ENCODE measurements at places on chromosomes 3 and 15.
A peak's percentile ranks its signal among the peaks of the same experiment; 100 is the strongest.

GRCh38 chr3:98109807-98110549 lies 20.5 kb upstream of the OR5H1 start:
- no peak for DNase-seq

GRCh38 chr3:69499422-69499821 lies 113.5 kb upstream of the FRMD4B start:
- no peak for DNase-seq

GRCh38 chr3:159886050-159886449 lies 102.6 kb upstream of the IL12A start:
- no peak for DNase-seq

DNA sequence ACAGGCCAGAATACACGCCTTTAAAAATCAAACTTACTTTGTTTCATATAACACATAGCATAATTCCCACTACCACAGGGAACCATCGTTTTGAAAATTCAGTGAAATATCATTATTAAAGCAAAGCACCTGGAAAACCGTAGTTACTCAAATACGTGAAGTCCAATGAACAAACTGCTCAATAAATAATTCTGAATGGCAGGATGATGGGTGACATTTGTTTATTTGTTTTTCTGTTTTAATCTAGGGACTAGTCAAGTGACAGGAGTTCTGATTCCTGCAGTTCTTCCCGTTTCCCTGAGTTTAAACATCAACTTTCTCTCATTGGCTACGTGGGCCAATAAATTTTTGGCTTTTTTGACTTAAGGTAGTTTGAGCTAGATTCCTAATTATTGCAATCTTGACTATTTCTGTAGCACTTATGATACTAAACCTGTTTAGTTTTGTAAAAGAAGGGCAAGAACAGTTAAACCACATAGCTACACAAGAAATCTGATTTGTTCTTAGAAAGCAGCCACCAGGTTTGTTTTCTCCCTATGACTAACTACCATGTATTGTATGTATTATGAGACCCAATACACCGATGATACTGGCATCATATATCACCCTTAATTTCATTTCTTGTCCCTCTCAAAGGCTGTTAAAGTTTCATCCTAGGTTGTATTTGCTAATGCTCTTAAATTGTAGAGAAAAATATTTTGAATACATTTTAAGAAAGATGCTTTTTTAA lies 411.2 kb downstream of the SHQ1 start:
- DNase-seq: no peak

DNA sequence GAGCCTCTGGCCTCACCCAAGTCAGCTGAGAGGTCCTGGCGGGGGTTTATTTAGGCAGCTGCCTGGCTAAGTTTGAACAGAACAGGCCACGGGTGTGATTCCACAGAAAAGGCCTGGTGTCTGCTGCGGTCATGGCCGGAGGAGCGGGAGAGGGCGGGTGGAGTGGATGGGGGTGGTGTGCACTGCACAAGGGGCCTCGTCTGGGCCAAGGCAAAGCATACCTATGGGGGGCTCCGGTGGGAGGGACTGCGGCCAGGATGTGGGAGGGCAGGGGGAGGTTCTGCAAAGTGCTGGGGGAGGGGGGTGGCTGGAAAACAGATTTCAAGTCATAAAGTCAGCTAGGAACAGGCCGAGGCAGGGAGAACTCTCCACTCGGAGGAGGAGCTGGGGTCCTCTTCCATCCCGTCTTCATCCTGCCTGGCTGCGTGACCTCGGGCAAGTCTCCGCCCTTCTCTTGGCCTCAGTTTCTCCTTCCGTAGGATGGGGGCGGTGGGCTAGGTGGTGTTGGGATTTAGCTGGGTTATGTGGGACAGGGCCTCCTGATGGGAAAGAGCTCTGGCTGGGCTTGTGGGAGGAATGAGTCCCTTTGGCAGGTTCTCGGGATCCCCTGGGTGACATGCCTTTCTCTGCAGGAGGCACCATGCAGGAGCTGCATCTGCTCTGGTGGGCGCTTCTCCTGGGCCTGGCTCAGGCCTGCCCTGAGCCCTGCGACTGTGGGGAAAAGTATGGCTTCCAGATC lies 878 bp downstream of the ISLR start:
- no peak for DNase-seq

GRCh38 chr3:173711619-173712018 lies 314.1 kb downstream of the NLGN1 start:
- no peak for DNase-seq

- no peak for DNase-seq
Observed at GRCh38 chr15:69244798-69245197, 53.9 kb upstream of the PAQR5 start.

DNA sequence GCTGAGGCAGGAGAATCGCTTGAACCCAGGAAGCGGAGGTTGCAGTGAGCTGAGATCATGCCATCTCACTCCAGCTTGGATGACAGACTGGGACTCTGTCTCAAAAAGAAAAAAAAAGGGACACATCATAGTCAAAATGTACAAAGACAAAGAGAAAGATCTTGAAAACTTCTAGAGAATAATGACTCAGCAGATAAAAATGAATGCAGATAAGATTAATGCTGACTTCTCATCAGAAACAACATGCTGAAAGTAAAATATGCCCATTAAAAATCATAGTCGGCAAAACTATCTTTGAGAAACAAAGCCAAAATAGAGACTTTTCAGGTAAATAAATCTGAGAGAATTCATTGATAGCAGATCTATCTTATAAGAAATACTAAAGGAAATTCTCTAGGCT lies 271.1 kb upstream of the GPR149 start:
- no peak for DNase-seq

- no peak for DNase-seq
Observed at GRCh38 chr3:15318661-15319060, 13.7 kb downstream of the SH3BP5 start.

- no peak for DNase-seq
Observed at GRCh38 chr15:50248994-50249582, 16.4 kb downstream of the HDC start.

- DNase-seq: no peak
Observed at GRCh38 chr3:111846717-111847116, 12.3 kb upstream of the PHLDB2 start.

DNA sequence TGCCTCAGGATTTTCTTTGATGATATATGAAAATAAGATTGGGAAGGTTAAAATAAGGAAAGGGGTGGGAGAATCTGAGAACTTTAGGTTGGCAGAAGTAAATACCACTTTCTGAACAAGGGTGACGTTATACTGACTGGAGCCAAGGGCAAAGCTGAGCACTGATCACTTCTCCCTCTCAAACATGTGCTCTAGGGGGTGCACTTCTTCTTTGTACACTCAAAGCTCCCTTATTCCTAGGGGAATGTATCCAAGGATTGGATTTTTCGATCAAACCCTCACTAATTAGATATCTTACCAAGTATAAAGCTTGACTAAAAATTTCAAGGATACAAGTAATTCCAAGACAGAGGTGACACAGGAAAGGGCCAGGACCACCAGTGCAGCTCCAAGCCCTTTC lies 243.9 kb upstream of the UMPS start:
- DNase-seq: no peak

GRCh38 chr15:52060501-52060900 lies 41.5 kb downstream of the MAPK6 start:
- no peak for DNase-seq

DNA sequence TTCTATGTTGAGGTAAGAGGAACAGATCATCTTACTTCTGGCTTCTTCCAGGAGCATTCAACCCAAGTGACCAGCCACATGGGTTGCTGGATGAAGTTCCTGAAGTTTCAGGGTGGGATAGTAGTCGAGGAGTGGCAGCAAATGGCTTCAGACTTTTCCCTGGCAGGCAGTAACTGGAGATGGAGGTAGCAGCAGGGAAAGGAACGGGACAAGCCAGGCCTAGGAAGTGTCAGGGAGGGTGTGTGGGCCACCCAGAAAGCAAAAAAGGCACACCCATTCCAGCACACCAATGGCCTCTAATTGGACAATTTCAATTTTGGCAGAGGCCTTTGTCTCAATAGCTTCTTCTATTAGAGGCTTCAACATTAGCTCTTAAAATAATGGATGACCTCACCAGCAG lies 498.6 kb upstream of the ATP11B start:
- no peak for DNase-seq

DNA sequence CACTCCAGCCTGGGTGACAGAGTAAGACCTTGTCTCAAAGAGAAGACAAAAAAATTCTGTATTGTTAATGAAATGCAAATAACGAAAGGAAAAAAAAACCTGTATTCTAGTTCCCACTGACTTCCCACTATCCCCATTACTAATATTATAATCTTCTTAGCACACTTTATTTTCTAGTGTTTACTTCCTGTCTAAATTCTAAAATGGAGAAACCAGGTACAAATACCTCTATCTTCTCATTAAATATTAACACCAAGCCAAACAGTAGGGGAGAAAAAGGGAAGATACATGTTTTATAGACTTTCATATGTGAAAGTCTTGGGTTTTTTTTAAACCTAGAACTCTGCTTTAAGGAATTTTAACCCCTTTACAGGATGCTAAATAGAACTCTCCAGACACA lies 55.3 kb upstream of the PLXND1 start:
- DNase-seq: no peak

DNA sequence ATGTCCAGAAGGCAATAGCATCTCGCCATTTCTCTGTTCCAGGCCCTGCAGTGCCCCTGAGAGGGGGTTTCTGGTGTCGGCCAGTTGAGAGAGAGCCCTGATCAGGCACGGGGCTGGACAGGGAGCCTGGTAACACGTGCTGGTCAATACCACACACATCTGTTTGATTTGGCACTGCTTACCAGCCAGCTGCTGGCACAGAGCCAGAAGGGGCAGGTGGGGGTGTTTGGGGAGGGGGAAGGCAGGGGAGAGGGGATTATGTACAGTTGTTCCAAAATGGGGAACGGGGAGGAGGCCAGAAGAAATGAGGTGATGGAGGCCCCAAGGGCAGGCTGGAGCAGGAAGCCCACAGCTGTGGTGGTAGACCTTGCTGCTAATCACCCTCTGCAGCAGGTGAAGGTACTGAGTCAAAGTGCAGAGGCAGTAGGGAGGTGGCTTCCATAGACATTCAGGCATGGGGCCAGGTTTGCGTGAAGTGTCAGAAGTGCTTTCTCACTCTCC lies 153.5 kb upstream of the LPP start:
- DNase-seq: no peak

GRCh38 chr3:197784019-197784585 lies 7.0 kb upstream of the LRCH3 start:
- no peak for DNase-seq

DNA sequence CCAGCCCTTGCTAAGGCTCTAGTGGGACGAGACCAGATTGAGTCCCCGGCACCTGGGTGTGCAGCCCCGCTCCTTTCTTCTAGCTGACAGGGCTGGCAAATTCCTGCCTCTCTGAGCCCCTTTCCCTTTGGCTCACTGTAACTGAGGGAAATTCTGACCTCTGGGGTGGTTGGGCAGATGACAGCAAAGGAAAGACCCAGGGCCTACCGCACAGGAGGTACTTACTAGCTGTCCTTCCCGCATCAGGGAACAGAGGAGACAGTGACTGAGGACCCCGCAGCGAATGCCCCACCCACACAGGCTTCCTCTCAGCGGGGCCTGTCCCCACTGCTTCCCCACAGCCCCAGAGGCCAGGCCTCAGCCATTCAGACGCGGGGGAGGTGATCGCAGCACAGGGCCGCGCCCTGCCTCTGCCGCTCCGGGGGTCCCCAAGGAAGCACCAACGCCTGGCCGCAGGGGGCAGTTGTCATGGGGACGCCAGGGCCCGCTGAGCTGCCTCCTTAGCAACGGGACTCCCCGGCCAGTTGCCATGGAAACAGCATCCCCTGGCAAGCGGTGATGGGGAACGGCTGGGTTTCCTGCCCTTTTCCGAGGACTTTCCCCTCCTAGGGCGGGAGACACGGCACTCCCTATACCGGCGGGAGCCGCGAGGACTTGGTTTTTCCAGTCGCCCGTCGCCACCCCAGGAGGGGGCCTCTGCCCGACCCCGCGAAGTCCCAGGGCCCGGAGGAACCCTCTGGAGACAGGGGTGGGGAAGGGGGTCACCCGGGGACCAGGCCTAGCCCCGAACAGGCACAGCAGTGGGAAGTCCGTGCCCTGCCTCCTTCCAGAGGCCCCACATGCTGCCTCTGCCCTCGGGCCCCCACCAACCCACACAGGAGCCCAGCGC lies 50.1 kb downstream of the HCN4 start:
- peak; percentile 46 for DNase-seq

DNA sequence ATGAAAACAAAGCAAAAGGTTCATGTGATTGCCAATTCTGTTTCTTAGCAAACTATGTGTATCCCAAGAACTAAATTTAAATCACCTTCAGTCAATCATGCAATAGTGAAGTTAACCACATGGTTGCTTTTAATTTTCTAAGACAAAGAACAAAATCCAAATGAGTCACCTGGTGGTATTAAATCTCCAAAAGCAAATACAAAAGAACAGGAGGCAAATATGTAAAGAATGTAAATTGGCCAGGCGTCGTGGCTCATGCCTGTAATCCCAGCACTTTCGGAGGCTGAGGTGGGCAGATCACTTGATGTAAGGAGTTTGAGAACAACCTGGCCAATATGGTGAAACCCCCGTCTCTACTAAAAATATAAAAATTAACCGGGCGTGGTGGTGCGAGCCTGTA lies 54.2 kb upstream of the PIK3R4 start:
- no peak for DNase-seq

DNA sequence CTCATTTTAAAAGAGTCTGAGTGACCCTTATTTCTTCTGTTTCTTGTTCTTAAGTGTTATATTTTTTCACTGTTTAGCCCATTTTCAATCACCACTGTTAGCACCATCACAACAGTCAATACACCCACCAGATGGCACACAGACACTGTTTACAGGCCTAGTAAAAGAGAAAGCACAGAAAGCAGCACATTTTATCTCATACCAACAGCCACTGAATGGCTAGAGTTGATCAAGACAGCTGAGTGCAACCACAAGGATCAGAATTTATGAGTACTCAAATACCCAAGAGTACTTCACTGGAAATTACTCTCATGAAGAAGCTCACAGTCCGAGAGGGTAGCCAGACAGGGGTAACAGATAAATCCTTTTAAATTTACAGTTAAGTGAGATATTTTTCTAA lies 127.0 kb downstream of the TFDP2 start:
- no peak for DNase-seq

- DNase-seq: no peak
Observed at GRCh38 chr3:8985411-8985831, 22.1 kb upstream of the RAD18 start.

GRCh38 chr3:128313935-128314334 lies 152.8 kb downstream of the DNAJB8 start:
- no peak for DNase-seq

GRCh38 chr3:195080571-195081151 lies 190.3 kb downstream of the XXYLT1 start:
- DNase-seq: no peak

DNA sequence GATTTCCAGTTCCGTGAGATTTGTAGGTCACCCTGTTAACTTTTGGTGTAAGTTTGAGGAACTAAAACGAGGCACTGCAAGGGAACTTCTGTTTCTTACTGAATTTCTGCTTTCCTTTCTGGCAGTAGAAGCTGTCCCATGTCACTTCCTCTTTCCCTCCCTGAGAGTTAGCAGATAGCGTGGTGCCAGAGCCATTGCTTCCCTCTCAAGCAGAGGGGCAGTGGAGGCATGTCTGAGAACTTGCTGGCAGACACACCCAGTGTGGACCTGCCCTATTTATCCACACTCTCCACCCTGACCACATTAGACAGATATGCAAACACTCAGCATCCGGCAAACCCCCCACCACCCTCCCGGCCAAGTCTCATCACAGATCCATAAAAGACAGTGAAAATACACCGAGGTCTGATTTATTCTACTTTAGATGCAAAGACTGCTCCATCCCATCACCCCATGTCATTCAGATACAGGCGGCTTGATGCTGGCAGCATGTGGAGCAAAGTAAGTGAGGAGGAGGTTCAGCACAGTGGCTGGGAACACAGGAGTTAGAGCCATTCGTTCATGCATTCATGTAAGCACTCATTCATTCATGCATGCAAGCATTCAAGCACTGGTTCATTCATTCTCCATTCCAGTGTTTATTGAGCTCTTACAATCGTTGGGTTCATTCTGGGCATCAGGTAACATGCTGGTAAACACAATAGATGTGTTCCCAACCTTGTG lies 324.7 kb downstream of the SHQ1 start:
- peak; percentile 43 for DNase-seq

Data from memory B cell (primary cell).